ENCODE measurements at places on chromosomes 4 and X.

DNA sequence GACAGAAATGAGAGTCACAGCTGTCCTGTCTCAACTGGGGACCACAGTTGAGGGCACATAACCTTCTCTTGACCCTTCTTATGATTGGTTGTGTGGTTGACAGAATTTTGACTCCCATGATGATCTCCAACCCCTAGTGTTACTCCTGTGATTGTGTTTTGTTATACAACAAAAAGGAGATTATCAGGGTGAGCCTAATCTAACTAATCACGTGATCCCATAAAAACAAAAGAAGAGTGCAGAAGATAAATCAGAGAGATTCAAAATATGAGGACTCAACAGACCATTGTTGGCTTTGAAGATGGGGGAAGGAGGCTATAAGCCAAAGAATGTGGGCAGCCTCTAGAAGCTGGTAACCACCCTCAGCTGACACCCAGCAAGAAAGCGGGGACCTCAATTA is 72.7 kb downstream of the GUCY2F start:
- DNase-seq: no peak

GRCh38 chr4:139710073-139710472 is 44.5 kb downstream of the MGST2 start:
- DNase-seq: no peak

- no peak for DNase-seq
These were observed 18.9 kb downstream of the LAMP2 start for GRCh38 chrX:120450163-120450562.

DNA sequence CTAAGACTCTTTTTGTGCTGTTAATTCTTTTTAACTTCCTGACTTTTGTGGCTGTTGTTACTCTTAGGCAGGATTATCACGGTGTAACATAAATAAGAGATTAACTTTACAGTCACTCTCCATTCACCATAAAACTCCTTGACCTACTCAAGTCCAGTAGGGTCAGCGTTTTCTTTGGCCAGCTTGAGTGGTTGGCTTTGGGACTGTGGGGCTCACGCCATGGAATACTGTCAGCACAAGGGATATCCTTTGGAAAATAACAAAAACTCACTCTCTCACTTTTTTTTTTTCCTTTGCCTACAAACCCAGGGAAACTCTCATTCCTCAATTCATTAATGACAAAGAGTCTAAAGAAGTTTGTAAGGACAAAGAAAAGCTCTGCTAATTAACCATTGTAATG is 89.4 kb upstream of the TLL1 start:
- DNase-seq: no peak

- DNase-seq: no peak
These were observed 21.8 kb downstream of the NR3C2 start for GRCh38 chr4:148420397-148420796.

DNA sequence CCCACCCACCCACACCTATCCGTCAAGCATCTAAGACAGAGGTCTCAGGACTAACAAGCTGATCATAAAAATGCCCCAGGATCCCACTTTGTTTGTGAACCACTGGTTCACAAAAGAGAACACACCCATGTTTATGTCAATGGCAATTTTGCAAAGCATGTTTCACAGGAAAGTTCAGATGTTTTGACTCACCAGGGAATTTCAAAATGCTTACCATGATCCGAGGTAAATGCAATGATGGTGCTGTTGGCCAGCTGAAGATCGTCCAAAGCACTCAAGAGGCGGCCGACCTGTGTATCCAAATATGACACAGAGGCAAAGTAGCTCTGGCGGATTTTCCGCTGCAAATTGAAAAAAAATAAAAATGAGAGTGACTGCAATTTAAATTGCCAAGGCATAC is 15.0 kb downstream of the IDS start:
- DNase-seq: no peak

- DNase-seq: no peak
These were observed 37.7 kb downstream of the NHS start for GRCh38 chrX:17412692-17413091.

DNA sequence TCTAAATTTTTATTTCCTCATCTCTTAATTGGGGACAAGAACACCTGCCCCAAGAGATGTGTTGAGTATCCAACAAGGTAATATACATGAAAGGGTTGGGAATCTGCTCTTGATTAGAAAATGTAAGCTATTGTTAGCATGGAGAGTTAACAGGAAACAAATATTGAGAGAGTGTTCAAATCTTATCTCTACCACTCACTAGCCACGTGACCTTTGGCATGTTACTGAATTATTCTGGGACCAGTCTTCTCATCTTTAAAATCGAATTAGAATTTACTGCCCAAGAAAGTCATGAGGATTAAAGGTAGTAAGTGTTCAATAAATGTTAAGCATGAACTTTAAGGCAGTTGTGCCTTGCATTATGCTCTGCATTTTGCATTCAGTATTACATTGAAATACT is 184.7 kb downstream of the MID1IP1 start:
- DNase-seq: no peak

DNA sequence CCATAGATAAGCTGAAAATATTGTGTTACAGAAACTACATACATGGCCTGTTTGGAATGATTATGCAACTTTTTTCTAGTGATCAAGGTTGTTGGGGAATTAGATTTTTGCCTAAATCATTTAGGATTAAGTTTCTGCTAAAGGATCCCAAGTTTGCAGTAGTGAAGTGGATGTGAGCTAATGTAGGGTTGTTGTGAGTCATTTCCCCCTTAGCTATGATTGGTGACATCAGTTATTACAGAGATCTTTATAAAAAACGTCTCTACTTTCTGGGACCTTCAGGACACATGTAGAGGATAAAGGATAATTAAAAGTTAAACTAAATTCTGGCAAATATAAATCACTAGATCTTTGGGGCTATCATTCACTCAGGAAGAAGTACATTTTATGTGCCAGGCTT is 133.3 kb downstream of the GATB start:
- DNase-seq: no peak

DNA sequence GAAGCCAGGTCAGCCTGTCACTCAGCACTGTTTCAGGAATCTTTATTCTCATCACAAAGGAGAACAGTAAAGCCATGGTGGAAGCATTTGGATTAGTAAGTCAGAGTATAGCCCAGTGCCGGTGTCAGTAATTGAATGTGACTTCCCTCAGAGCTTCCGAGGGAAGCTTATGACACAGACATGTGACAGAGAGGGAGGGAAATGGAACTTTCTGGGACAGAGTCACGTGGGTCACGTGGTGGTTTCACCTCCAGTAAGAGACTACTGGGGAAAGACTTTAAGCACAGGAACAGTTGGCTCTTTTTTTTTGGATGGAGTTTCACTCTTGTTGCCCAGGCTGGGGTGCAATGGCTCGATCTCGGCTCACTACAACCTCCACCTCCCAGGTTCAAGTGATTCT is 53.3 kb upstream of the CCDC160 start:
- no peak for DNase-seq

- DNase-seq: no peak
These were observed 12.3 kb upstream of the UBA1 start for GRCh38 chrX:47181301-47181700.

GRCh38 chr4:1852904-1853623 is 2.9 kb downstream of the LETM1 start:
- no peak for DNase-seq

- DNase-seq: no peak
These were observed 313.3 kb upstream of the BMP3 start for GRCh38 chr4:80717204-80717603.

DNA sequence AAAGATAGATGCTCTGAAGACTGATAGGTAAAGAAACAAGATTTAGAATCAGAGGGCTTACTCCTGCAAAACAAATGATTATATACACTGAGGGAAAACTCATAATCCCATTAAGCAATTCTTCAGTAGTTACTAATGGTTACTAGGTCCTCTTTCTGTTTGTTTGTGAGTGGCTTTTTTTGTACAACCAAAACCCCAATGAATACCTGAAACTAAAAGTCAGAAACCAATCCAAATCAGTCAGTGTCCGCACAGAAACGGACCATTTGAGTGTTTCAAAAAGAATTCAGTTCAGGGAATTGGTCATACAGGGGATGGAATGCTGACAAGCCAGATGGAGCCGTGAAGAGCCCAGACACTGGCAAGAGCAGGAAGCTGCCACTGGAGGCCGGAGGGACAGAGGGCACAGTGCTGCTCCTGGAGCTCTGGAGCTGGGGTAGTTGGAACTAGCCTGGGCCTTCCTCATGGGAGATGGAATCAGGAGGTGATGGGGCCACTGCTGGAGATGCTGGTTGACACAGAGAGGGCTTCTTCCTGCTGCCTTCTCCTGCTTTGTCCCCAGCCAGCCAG is 31.9 kb downstream of the SETD7 start:
- DNase-seq: no peak

GRCh38 chr4:3009422-3009821 is 46.1 kb downstream of the GRK4 start:
- peak; percentile 28 for DNase-seq

- DNase-seq: no peak
These were observed 464.3 kb downstream of the PPARGC1A start for GRCh38 chr4:23425570-23425969.

DNA sequence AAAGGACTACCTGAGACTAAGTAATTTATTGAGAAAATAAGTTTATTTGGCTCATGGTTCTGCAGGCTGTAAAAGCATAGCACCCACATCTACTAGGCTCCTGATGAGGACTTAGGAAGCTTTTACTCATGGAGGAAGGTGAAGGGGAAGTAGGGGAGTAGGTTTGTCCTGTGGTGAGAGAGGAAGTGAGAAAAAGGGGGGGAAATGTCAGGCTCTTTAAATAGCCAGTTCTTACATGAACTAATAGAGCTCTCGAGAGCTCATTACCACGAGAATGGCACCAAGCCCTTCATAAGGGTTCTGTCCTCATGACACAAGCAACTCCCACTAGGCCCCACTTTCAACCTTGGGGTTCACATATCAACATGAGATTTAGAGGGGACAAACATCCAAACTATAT is 125.5 kb upstream of the NRK start:
- DNase-seq: no peak

GRCh38 chr4:128542047-128542446 is 254.4 kb upstream of the PGRMC2 start:
- no peak for DNase-seq

DNA sequence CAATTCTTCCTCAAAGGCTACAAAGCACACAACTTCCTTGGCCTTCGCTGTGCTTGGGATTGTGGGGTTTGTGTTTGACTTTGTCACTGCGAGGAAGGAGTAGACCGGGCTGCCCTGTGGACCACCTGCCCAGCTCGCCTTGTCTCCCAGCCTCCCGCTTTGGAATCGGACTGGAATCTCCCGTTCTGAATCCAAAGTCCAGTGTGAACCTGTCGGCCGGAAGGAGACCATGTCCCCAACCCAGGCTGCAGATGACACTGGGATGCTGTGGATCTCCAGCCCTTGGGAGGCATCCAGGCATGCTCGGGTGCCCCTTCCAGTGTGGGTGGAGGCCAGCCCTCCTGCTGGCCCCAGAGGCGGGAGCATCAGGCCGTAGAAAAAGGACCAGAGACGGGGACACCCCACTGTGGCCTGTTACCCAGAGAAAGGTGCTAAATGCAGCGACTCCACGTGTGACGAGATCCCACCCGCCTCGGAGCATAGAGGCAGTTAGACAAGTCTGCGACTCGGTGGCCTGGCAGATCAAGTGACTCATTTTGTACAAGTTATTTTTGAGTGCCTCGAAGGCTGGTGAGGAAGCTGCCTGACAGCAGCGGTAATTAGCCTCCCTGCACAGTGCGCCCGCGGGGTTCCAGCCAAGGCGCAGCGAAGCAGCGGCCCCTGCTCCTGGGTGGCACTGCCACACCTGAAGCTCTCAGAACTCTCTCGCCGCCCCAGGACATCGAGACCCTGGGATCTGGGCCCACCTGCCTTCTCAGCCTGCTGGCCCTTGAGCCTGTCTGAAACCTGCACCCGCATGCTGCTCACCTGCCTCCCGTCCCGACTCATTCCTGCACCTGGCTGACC is 57.5 kb downstream of the ADRA2C start:
- DNase-seq: no peak

DNA sequence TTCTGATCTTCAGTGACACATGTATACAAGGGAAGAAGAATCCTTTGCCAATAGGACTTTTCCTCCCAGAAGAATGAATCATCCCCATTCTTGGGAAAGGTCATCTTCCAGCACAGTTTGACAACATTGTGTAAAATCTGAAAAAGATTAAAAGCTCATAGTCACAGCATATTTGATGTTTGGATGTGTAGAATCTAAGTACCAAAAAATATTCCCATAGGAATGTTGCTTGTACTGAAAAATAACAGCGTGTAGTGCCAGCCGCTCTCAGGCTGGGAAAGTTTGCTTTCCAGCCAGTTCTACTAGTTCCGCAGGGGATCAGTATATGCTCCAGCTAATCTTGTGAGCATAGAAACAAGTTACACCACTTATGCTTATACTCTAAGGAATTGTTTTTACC is 74.7 kb upstream of the IL13RA1 start:
- no peak for DNase-seq

- no peak for DNase-seq
These were observed 32.5 kb upstream of the AP1AR start for GRCh38 chr4:112199041-112199440.

GRCh38 chrX:30822068-30822681 is 66.9 kb downstream of the TAB3 start:
- no peak for DNase-seq

DNA sequence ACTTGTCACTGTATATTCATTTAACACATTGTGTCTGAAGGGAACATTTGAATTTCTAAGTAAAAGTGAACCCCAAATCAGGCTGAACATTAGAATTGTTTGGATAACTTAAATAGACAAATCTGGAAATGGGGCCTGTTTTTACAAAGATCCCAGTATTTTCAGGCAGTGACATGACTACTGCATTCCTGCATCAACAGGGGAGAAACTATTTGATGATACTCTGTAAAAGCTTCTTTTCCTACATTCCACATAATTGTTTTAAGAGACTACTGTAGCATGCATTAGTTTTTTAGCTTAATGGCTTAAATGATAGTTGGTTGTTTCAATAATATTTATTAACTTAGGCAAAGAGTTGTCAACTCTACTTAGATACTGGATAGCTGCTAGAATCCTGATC is 127.0 kb downstream of the PDS5A start:
- DNase-seq: no peak

GRCh38 chr4:41009411-41009810 is 204.9 kb downstream of the APBB2 start:
- DNase-seq: no peak

- no peak for DNase-seq
These were observed 7.7 kb upstream of the F11 start for GRCh38 chr4:186258216-186258811.

GRCh38 chrX:150192816-150193215 is 170.3 kb upstream of the MAMLD1 start:
- DNase-seq: no peak

DNA sequence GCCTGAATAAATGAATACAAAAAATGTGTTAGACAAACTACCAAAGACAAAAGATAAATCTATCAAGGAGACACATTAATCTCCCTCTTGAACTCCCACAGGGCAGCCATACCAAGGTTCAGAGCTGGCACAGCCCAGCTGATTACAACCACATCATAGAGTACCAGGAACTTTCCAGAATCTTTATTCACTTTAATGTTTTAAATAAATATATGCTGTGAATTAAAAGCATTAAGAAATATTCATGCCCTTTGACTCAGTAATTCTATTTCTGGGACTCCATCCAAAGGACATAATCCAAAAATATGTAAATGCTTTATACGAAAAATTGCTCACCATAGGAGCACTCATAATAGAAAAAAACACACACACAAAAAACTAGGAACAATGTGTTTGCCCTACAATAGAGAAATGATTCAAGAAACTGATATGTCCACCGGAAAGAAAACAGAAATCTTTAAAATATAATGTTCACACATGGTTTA is 126.0 kb downstream of the LDB2 start:
- DNase-seq: no peak
